ENCODE measurements at places on chromosomes 16 and 17.

DNA sequence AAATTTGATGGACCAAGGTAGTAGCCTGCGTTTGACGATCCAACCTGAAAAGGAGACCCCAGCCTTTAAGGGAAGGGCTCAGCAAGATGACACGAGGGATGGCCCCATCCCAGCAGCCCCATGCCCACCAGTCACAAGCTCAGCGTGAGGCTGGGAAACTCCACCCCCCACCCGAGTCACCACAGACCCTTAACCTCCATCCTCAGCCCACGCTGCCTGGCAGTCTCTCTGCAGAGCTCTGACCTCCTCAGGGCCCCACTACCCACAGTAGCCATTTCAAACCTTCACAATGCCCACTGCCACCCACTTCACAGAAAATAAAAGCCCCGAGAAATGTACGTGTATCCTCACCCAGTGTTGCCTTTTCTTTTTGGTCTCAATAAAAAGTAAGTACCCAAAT, 18.7 kb downstream of the USP36 start:
- DNase-seq = no peak

DNA sequence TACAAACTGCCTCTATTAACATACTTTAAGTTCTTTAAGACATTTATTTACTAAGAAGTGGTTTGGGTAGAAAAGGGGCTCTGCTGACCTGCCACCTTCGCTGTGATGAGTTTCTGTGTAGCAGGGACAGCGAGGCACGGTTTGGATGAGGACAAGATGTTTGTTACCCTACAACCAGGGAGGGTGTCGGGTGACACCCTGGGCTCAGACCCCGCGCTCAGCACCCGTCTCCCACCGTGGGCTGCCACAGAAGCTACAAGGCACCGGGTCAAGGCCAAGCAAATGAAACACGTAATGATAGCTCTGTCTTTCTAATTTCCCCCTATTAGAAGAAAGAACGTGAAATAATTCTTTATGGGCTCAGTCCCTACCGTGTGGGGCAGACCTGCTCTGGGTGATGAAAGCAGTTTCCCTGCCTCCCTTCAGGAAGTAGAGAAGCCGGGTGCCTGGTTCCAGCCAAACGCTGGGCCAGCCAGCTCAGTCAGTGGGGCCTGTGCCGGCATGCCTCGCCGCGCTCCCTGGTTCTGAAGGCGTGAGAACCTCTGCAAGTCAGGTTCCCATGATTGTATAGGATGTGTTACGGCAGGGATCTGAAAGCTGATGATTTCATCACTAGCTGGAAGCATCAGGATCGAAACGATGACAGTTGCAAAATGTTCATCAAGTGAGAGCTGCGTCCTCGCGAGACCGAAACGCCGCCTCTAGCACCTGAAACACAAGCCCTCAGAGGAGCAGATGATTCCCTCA, 3.9 kb downstream of the ZNF750 start:
- no peak for DNase-seq

DNA sequence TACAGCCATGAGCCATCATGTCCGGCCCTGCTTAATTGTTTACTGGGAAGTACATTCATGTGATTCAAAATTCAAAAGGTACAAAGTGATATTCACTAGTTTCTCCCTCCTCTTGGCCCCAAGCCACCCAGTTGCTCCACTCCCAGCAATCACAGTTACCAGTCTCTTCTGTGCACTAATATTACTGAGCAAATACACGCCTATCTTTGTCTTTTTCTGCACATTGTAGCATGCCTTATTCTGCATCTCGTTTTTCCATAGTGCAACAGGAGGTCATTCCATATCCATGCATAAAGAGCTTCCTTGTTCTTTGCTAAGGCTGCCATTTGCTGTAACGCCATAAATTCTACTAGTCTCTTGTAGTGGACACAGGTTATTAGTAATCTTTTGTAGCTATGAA, 2.2 kb upstream of the ALOX15 start:
- no peak for DNase-seq

- no peak for DNase-seq
These were observed at the start of gene VEZF1 for GRCh38 chr17:57987581-57988300. VEZF1 (minus strand) TSS chr17:57988254; CDS start chr17:57988111, 143 bp downstream.

- DNase-seq = no peak
These were observed 50.3 kb downstream of the CPPED1 start for GRCh38 chr16:12753203-12754023.

GRCh38 chr17:31254654-31255053, 42.4 kb downstream of the OMG start:
- no peak for DNase-seq

DNA sequence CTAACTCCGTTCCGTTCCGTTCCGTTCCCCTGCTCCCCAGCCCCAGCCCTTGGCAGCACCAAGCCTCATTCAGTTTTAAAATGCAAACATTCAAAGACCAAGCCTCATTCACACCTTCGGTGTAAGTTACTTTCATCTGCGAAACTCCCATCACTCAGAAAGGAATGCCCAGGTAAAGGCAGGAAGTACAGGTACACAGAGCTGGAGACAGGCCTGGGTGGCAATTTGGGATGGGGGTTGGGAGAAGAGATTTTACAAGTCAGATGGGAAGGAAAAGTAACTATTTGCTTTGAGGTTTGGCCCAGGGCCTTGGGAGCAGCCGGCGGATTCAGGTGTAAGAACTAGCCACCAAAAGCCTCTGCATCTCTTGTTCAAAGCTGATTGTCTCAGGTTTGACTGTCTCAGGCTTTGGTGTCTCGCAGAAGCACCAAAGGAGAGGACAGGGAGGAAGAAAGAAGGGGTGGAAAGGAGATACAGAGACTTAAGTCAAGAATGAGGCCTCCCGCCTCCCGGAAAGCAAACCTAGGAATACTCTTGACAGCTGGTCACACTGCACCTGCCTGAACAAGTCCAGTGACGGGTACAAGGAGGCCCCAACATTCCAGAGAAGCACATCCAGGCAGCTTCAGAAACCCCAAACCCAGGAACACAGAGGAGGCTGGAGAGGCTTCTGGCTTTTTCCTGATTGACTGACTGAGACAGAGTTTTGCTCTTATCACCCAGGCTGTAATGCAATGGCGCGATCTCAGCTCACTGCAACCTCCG, 54.7 kb downstream of the NXN start:
- DNase-seq = no peak

DNA sequence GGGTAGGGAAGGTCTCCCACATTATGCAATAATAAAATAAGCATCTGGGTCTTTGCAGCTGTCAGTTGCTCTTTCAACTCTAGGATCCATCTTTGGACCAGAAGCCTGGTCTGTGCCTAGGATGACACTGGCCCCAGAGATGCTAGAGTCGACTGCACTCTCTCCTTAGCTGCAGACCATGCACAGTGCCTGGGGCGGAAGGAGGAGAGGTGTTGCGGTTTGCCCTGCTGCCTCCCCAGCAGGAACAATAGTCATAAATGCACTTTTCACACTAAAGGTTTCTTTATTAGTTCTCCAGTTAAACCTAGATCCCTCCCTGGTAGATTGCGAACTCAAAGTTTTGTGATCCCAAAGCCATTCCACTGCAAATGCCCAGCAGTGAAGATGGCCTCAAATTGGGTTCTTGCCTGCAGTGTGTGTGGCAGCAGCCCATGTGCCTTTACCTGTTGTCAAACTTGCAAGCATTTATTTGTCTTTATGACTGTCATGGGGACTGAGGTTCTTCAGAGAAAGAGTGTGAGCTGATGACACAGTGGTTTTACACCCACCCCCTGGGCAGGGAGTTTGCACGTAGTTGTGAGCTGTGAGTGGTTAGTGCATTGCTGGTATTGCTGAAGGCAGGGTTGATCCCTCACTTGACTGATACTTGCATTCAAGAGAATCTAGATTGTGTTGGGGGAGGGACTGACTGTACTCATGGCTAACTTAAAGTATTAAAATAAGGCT, 10.3 kb downstream of the ATXN1L start:
- DNase-seq = no peak

DNA sequence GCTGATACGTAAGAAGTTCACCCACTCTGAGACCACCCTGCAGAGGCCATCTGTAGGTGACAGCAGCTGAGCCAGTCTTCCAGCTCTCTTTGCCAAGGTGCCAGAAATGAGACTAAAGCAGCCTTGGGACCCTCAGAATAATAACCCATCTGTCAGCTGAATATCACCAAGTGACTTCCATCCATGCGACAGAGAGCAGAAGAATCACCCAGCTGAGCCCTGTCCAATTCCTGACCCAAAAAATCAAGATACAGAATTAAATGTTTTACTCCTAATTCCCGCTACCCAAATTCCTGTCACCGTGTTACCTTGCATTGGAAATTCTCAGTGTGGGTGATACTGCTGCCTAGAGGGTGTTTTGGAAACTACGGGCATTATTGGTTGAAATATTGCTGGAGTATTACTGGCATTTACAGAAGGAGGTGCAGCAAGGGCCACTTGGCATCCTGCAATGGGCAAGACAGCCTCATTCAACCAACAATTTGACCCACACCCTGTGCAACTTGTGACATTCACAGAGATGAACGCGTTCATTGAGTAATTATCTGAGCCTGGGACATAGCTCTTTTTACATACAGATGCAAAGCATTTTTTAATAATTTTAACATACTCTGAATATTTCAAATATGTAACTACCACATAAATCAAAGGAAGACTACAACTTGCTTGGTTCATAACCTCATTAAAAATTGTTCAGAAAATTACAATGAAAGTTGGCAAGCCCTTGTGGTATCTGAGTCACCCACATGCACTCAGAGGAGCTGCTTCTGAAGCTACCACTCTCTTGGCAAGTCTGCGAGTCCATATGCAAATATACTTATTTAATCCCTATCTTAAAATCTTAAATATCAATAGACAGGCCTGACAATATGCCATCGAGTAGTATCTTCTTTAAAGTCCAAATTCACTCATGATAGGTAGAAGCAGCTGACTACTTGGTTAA, 126.6 kb downstream of the C16orf95 start:
- DNase-seq = no peak

DNA sequence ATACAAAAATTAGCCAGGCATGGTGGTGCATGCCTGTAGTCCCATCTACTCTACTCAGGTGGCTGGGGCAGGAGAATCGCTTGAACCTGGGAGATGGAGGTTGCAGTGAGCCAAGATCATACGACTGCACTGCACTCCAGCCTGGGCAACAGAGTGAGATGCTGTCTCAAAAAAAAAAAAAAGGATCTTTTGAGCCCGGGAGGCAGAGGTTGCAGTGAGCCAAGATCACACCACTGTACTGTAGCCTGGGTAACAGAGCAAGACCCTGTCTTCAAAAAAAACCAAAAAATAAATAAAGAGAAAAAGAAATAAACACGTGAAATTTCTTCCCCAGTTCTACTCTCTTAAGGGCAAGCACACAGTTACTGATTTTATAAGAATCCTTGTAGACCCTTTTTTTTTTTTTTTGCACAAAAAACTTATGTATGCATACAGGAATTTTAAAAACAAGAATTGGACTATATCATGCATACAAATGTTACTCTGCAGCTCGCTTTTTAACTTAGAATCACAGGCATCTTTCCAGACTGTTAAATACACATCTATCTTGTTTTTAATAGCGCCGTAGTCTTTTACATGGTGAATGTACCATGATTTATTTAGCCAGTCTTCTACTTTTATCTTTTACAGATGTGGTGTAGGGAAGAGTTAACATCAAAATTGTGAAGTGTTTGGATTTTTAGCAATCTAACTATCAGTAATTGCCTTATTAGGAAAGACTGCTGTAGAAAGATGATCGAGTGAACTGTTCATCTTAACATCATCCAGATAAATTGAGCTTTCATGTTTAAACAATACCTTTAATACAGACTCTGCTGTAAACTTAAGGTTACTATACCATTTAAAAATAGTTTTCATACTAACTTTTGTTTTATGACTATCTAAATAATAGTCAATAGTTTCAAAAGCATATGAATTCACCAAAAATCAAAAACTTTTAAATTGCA, 14.6 kb downstream of the CDH3 start:
- DNase-seq = no peak

GRCh38 chr16:782766-783403, 5.3 kb downstream of the RPUSD1 start:
- DNase-seq = no peak

Measured in T-helper 2 cell (primary cell).